ENCODE measurements at places on chromosomes 5 and 9.

GRCh38 chr9:124839612-124840299, 13.5 kb upstream of the WDR38 start:
- no peak for DNase-seq

- DNase-seq = no peak
Measured at GRCh38 chr9:88533951-88534455, 975 bp upstream of the NXNL2 start.

DNA sequence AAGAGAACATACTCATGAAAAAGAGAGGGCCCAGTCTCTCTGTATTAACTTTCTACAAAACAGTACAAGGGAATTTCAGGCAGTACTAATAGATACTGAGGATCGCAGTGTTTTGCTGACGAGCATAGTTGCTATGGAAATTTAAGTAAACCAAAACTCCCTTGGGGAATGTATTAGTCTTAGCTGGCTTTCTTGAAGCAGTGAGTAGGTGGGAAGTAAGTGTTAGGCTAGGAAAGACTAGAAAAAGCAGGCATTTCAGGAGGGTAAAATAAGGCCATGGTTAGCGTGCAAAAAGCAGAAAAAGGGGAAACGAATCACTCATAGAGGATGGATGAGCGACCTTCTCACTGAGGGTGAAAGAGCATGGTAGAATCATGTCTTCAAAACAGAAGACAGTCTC, 84.3 kb upstream of the ACTBL2 start:
- no peak for DNase-seq

DNA sequence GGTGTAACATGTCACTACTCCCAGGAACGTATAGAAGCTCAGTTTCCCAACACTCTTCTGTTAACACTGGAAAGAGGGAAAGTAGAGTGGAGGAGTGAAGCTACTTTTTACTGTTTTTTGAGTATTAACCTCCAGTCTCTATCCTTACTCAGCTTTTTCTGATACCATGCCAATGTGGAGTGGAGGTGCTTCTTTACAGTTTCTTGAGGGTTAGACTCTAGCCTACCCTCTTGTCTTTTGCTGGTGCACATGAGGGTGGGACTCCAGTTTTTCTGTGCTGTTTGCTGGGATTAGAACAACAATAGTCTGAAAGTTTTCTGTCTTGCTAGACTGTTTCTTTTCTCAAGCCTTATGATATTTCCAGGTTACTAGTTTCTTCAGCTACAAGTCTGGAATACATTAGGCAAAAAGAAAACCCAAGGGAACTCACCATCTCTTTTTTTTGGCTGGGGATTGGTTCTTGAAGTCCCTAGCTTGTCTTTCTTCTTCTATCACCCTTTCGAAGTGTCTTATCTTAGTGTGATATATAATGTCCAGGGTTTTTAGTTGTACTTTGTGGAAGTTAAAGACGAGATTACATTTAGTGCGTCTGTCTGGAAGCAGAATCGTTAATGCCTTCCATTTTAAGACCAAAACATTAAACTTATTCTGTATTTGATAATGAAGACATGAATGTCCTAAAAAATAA, 35.9 kb downstream of the PRR16 start:
- no peak for DNase-seq

DNA sequence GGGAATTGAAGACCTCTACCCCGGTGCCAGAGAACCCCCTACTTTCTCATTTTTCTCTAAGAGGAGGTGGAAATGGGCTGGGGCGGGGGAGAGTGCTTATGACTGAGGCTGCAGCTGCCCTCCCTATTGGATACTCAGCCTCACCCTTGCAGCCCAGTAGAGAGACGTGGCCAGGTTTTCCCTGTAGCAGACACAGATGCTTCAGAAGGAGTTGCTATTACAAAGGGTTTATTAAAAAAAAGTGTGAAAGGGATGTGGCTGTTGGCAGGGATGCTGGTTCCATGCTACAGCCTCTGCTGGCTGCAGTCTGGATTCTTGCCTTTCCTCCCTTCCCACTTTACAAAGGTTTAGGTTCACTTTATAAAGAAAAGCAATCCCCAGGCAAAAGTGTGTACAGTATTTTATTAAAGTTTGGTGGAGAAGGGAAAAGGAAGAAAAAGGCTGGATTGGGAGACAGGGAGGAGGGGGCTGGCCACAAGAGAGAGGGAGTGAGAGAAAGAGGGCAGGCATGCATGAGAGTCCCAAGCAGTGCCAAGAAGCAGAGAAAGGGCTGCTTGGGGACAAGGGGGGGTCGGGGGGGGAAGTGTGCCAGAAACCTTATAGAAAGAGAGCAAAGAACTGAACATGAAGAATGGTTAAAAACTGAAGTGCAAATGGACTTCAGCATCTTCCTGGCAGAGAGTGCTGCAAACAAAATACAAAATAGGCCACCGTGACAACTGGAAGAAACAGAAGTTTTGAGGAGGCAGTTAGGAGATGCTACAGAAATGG, 29.5 kb upstream of the NFIB start:
- DNase-seq = no peak

DNA sequence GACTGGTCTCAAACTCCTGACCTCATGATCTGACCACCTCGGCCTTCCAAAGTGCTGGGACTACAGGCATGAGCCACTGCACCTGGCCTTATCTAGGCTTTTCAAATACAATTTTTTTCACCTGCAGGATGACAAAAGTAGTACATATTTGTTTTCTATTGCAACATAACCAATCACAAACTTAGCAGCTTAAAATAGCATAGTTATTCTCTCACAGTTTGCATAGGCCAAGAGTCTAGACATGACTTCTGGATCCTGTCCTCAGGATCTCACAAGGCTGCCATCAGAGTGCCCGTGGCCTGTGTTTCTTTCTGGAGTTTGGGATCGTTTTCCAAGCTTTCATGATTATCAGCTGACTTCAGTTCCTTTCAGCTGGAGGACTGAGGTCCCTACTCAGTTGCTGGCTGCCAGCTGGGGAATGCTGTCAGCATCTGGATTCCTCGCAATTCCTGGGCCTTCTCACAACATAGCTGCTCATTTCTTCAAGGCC, 348.9 kb downstream of the ARHGEF28 start:
- DNase-seq = no peak

GRCh38 chr9:113788616-113789330, 87.3 kb upstream of the ZNF618 start:
- DNase-seq = no peak

DNA sequence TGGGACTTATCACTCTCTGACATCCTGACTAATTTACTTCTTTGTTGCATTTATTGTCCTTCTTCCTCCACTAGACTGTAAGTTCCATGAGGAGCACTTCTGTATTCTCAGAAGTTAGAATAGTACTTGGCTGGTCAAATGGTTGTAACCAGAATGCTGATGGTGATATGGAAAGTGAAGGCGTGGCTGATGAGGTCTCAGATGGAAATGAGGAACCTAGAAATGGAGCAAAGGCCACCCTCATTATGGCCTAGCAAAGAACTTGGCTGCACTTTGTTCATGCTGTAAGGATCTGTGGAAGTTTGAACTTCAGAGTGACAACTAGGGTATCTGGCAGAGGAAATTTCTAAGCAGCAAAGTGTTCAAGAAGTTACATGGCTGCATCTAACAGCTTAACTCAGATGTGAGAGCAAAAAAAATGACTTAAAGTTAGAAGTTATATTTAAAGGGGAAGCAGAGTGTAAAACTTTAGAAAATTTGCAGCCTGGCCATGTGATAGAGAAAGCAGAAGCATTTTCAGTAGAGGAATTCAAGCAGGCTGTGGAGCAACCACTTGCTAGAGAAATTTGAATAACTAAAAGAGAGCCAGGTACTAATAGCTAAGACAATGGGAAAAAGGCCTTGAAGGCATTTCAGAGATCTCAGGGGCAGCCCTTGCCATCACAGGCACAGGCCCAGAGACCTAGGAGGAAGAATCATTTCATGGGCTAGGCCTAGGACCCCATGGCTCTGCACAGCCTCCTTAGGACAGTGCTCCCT, 14.9 kb upstream of the SLC22A5 start:
- no peak for DNase-seq

DNA sequence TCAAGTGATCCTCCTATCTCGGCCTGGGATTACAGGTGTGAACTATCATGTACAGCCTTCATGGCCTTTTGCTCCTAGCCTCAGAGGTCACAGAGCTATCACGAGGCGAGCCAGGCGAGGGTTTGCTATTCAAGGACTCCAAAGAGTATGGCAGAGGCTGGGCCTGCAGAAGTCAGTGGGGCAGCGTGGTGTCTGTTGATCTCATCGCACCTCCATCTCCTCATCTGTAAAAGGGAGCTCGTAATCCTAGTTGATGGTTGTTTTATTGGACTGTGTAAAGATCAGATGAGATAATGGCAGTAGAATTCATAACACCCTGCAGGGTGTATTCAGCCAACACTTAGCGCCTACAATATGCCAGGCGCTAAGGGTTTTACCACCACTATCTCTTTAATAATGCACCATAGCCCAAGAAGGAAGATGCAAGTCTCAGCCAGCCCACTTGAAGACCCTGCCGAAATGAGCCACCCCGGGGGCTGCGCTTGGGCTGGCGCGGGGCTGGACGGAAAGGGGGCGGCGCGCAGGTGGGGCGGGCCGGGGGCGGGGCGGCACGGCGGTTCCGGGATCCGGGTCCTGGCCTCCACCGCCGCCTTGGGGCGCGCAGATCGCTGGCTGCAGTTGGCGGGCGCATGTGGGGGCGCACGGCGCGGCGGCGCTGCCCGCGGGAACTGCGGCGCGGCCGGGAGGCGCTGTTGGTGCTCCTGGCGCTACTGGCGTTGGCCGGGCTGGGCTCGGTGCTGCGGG, at the start of gene GALNT12:
Gene GALNT12, plus strand, starts transcription at position 601 of the 744 bp plus-strand sequence. Its CDS starts 29 bp downstream, at position 630.
- no peak for DNase-seq

DNA sequence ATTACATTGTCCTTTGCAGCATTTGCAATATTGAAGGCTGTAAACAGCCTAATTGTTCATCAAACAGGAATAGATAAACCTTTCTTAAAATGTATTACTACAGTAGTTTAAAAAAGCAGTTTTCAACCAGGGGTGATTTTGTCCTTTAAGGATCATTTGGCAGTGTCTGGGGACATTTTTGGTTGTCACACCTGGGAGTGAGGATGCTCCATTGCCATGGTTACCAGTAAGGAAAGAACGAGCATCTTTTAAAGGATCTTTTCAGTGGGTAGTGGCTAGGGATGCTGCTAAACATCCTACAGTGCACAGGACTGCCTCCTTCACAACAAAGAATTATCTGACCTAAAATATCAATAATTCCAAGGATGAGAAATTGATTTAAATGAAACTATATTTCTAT, 596.3 kb downstream of the HINT1 start:
- DNase-seq = no peak

DNA sequence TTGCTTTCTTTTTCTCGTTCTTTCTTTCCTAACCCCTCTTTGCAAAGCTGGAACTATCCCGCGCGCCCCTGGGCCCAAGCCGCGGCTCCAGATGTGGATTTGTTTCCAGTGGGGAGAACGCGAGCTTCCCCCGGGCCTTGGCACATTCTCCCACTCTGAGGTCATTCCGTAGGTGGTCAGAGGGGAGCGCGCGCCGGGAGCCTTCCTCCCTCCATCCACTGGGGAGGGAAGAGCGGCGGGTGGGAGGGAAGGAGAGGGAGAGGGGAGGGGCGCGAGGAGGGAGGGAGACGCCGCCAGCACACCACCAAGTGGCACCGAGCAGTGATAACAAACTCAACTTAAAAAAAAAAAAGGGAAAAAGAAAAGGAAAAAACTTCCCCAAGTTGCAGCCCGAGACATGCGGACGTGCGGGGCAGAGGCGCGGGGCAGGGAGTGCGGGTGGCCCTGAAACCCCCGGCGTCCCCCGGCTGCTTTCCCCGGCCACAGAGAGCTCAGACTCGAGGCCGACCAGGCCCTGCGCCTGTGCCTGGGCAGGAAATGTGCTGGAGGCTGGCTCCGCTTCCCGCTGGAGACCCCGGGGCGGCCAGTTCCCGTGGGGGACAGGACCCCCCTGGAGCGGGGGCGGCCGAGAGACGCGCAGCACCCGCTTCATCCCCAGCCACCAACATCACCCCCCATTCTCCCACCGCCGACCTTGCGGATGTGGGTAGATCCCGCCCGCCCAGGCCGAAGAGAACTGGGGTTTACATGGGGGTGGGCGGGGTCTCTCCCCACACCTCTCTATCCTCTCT, 3.1 kb downstream of the IER5L start:
- DNase-seq = no peak

DNA sequence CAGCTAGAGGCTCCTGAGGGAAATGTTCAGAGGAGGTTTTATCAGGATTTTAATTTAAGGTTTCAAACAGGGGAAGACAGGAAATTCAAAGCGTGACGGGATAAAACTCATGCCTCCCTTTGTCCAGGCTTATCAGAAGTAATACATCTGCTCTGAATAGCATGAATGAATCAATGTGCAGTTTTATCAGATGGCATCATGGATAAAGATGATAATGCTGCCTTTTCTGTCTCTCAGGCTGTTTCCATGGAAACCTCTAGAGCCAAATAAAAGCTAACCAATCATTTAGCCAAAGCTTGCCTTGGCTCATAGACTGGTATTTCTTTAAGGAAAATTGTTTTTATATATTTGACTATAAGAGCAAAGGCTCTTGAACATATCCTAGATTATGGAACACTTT, 16.4 kb downstream of the MFAP3 start:
- no peak for DNase-seq

DNA sequence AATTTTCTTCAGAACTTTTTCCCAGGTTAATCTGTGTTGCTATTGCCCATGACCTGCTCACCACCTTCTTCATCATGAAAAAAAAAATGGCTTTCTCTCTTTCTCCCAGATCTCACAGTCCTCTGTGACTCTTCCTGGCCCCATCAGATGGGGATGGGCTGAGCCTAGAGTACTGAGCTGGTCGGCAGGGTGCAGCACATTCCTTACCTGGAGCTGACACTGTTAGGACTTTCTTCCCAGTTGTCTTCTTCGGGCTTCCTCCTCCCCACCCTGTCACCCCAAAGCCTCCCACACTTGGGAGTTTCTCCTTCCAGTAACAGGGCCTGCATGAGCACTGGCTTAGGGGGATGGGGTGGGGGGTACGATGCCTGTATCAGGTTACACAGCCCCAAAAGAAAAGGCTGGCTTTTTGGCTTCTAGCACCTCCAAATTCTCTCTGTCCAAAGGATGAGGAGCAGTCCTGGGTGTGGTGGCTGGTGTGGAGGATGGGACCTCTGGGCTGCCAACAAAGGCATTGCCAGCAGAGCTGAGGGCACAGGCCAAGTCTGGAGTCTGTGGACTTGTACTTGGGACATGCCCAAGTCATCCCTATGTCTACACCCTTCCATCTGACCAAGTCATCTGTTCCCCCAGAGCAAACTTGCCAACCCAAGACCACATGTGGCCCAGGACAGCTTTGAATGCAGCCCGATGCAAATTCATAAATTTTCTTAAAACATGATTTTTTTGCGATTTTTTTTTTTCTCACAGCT, 68.0 kb upstream of the HSPA9 start:
- DNase-seq = no peak

GRCh38 chr9:136416427-136416826, 6.0 kb downstream of the PMPCA start:
- DNase-seq = no peak

DNA sequence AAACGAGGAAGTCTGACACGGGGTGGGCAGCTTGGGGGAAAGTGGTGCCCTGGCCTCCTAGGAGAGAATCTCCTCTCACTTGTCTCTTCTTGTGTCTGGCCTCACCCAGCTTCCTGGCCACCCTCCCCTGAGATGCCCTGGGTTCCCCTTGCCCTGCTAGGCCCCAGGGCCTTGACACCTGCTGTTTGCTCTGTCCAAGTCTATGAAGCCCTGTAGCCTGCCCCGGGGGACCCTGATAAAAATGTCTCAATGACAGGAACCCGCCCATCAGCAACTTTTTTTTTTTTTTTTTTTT, 35.0 kb upstream of the SUSD3 start:
- DNase-seq = no peak
